ENCODE measurements at places on chromosomes 2 and 18.

GRCh38 chr2:105401867-105402266, 3.0 kb upstream of the FHL2 start:
- DNase-seq = no peak

GRCh38 chr2:215367662-215368492, 56.0 kb downstream of the ATIC start:
- DNase-seq = no peak

GRCh38 chr2:158473719-158474392, 17.1 kb downstream of the PKP4 start:
- no peak for DNase-seq

DNA sequence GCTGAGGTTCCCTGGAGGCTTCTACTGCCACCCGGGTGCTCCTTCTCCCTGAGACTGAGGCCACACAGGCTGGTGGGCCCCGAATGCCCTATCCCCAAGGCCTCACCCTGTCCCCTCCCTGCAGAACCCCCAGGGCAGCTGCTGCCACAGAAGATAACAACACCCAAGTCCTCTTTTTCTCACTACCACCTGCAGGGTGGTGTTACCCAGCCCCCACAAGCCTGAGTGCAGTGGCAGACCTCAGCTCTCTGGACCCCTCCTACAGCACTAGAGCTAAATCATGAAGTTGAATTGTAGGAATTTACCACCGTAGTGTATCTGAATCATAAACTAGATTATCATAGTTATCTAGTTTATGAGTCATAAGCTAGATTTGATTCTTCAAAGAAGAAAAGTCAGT, 7.3 kb upstream of the CENPA start:
- no peak for DNase-seq

DNA sequence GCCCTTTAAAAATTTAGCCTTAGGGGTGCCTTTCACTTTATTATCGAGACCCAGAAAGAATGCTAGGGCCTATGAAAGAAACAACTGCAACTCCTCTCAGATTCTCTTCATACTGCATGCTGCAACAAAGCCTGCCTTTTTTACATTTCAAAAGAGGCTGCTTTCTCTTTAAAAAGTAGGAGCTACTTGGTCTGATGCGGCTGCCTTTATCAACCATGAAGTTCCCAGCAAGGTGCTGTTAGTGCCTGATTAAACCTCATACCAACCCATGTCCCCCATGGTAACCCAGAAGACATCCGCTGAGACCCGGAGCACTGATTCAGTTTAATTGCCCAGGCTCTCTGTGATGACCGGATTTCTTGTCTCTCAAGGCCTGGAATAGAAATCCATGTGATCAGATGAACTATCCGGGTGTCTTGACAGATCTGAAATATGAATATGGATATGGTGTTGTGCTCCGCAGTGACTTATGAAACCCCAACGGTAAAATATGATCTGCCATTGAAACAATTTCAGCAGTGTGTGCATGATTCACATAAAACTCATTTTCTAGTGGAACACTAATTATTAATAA, 368.3 kb downstream of the ZNF521 start:
- no peak for DNase-seq

DNA sequence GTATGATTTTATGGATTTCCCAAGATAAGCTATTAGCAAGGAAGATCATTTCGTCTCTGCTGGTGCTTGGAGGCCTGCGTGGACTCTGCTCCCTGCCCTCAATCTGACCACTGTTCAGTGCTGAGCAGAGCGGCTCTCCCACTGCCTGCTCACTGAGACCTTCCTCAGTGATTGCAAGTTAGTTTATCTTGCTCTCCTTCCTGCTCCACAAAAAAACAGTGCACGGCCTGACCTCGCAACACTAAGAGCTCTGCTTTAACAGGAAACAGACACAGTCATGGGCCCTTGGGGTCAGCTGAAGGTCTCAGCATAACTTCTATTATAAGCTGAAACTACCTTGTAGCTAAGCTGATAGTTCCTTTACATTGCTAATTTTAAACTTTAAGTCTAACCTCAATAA, 53.1 kb downstream of the PRELID3A start:
- no peak for DNase-seq

- no peak for DNase-seq
These were observed 14.0 kb downstream of the FER1L5 start for GRCh38 chr2:96656540-96656939.

GRCh38 chr2:45921921-45922320, 270.4 kb downstream of the PRKCE start:
- no peak for DNase-seq

DNA sequence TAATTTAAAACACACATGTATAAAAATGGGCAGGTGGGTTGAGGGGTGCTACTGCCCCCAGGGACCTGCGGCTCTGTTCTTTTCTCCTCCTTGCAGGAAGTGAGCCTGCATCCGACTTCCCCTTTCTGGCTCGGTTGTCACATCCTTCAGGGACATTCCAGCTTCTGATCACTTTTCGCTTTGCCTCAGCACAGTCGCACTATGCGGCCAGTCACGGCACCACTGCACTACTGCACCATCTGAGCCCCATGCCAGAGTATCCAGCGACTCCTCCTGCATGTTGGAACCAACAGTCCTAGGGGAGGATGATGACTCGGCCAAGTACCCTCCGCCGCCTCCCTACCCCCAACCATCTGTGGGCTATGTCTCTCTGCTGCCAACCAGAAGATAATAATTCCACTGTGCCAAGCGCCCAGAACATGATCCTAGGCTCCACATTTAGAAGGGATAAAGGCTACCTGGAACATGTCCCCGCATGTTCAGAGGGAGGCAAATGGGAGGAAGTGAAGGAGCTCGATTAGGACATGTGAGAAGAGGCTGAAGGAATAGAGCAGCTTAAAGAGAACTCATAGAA, 17.6 kb downstream of the CDC42EP3 start:
- DNase-seq = no peak

- no peak for DNase-seq
These were observed 26.5 kb upstream of the EML4 start for GRCh38 chr2:42142547-42143184.

DNA sequence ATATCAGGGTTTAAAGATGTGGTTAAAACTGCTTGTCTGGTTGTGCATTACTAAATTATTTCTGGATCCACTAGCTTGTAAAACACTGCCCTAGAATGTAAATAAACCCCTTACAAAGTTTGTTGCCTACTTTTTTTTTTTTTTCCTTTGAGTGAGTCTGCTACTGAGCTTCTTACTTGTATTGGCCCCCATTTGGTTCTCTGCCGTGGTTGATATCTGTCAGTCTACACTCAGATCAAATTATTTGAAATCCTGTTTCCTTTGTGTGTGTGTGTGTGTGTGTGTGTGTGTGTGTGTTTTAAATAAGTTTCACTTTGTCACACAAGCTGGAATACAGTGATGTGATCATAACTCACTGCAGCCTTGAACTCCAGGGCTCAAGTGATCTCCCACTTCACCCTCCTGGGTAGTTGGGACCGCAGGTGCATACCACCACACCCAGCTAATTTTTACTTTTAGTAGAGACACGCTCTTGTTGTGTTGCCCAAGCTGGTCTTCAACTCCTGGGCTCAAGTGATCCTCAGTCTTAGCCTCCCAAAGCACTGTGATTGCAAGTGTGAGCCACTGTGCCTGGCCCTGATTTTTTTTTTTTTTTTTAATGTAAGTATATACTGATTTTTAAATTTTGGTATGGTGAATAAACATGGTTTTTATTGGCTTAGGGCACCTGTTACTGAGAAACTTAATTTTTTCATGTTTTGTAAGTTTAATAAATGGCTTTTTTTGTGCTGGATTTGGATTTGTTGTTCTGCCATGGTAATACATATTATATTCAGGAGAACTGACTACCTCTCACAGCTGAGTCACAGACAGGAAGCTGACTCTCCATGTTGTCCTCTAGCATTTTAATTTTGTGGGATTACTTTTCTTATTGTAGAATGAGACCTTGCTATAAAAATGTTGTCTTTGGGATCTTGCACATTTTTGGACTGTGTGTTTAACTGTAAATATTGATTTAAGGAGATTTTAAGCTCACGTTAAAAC, 48.5 kb downstream of the MAP4K4 start:
- no peak for DNase-seq
